ENCODE measurements at places on chromosomes 5 and 9.

GRCh38 chr5:137734962-137735554, 831 bp downstream of the KLHL3 start:
- DNase-seq, result no peak

GRCh38 chr9:38393128-38393796, 760 bp downstream of the ALDH1B1 start:
- DNase-seq, result no peak

DNA sequence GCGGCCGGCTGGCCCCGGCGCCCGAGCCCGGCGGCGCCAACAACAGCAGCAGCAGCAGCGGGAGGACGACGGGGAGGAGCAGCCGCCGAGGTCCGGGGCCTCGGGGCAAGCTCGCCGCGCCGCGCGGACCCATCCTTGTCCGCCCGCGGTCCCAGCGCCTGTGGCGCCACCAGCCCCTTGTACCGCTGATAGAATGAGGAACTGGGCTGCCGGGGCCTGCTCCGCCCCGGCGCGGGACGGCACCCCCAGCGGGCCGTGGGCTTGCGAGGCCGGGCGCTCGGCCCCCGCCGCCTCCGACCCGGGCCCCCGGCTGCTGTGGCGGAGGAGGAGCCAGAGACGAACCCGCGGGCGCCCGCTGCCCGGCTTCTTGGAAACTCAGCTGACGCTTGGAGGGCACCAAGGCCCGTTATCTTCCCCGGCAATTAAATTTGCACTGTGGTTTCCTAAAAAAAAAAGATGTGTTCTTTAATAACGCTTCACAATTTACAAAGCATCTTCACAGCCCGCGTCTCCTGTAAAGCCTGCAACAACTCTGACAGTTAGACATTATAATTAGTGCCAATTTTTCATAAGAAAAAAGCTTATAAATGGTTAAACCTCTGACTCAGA, at the start of gene ARSB:
TSS of gene ARSB (minus strand) at position 195 of the 609 bp plus-strand sequence. CDS start at position 133, 62 bp downstream.
- peak; percentile 27 for DNase-seq

DNA sequence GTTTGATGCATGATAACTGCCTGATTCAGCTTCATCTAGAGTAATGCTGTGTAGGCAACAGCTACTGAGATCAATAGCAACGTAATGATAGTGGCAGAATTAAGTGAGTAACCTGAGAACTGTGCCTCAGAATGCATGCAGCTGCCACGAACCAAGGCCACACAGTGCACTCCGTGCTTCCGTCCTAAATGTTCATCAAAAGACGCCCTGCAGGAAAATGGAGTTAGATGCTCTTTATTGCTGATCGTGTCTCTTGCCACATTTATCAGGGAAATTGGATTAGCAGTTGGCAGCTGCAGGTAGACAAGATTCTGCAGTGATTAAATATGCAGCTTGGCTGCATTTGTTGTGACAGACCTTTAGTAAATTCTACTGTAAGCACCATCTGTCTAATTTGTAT, 107.7 kb upstream of the TLX3 start:
- DNase-seq, result no peak

- DNase-seq, result peak; percentile 9
Measured at GRCh38 chr5:168529374-168530234, 499 bp downstream of the FBLL1 start.

DNA sequence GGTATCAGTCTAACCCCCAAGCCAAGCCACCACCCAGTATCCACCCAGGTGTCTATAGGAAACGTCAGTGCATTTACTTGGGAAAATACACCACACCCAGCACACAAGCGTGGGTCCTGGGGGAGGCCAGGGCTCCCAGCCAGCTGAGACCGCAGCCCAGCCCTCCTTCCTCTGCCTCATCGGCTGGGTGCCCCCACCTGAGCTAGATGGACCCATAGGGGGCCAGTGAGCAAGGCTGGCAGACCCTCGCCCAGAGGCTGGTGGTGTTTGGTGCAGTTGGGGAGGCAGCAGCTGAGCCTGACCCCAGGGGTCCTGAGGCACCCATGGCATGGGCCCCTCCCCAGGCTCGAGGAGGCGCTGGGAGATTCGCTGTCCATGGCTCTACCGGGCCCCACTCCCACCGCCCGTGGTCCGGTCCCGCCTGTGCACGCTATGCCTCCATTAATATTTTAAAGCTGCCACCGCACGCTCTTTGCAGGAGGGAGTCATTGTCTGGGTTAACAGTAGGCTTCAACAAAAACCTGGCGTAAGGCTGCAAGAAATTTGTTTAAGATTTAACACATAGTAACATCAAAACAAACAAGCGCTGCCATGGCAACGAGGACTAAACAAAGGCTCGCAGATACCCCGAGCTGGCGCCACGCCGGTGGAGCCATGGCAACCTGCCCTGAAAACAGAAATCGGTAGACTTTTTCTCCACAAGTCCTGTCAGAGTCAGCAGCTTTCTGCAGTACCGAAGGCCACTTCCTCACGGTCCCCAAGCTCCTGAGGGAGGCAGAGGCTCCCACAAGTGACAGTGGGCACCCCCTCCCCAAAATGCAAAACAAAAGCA, 20.6 kb downstream of the TPPP start:
- peak; percentile 31 for DNase-seq

- DNase-seq, result no peak
Measured at GRCh38 chr9:121185774-121186403, 15.8 kb downstream of the RAB14 start.

- DNase-seq, result no peak
Measured at GRCh38 chr9:116327701-116328405, 174.3 kb downstream of the PAPPA start.

GRCh38 chr9:112034216-112034611, 137.6 kb downstream of the UGCG start:
- no peak for DNase-seq

- no peak for DNase-seq
Measured at GRCh38 chr5:177169271-177169670, 35.7 kb downstream of the NSD1 start.

- DNase-seq, result no peak
Measured at GRCh38 chr5:127561254-127561653, 43.8 kb downstream of the PRRC1 start.
